ENCODE measurements at places on chromosomes 1 and 21. TPM values are rescaled to one million over a fixed set of nuclear protein-coding genes. Genes with fewer than 3 reads are reported as not detected.
A peak's percentile ranks its signal among the peaks of the same experiment; 100 is the strongest.

- no peak for DNase-seq
Measured at GRCh38 chr1:100543640-100544039, 5.7 kb downstream of the GPR88 start.

GRCh38 chr1:110554871-110555801 is 36.2 kb upstream of the KCNA10 start:
- peak; percentile 30 for DNase-seq

DNA sequence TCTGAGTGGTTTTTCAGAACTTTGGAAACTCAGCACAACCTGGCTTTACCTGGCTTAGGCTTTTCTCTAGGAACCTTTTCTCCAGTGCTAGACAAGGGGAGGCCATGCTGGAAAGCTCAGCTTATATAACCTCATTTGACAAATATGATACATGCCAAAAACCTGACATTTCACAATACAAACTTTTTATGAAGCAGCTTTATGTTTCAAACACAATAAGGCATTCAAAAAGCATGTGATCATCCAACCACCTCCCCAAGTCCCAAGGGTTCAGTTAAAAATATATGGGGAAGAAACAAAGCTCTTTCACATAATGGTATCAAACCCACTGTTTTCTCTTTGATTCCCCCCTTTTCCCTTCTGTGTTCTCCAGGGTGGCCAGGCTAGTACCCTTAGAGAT is 63.7 kb downstream of the ZC3H11B start:
- no peak for DNase-seq

DNA sequence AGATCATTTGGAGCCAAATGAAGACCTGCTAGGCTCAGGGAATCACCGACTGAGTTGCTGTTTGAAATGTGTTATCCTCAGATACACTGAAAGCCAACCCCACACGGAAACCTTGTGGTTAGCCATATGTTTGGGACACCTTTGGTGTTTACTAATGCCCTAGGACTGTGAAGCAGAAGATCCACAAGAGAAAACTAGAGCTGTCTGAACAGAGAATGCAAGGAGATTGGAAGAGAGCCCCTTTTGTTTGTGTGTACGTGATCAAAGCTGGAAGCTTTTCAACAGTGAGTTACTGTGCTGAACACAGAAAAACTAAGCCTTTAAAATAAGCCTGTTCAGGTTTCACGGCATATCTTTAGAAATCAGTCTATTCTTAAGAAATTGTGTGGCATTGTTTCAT is 908.2 kb upstream of the ADGRL2 start:
- DNase-seq, result no peak

DNA sequence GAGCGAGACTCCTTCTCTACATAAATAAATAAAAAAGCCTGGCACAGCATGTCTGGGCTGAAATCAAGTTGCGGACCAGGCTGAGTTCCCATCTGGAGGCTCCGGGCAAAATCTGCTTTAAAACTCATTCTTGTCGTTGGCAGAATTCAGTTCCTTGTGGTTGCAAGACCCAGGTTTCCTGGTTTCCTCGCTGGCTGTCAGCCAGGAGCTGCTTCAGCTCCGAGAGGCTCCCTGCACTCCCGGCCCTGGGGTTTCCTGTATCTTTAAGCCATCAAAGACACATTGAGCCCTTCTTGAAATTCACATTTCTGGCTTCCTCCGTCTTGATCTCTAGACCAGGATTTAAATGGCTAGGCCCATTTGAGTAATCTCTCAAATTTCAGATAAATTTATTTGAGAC is 20.6 kb upstream of the SCCPDH start:
- DNase-seq, result no peak

DNA sequence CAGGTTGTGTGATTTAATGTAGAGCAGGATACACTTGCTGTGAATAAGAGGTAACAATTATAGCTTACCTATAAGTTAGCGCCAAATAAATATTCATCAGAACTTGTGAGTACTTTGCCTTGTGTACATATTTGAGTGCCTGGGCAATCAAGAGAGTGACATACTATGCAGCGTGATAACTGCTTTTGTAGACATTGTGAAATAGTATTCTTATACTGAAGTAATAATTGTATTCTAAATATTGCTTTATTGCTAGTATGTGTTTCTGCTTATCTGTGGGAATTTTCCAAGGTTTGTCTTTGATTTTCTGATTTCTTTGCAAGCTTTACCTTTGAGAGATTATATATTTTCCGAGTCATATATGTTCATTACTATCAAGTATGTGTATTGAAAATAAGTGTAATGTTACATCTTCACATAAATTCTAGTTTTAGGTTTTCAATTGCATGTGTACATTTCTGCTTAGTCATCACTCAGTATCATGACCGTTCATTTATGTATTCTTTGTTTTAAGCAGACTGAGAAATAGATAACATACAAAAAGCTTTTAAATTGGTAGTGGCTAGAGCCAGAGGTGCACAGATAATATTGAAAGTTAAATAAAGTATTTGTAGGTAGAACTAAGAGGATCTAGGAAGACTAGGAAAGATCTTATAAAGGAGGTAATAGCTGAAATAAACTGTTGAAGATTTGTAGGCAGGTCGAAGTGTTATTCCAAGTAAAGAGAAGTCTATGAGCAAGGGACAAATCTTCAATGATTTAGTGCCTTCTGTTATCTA is 19.5 kb downstream of the USP25 start:
- DNase-seq, result peak; percentile 48

DNA sequence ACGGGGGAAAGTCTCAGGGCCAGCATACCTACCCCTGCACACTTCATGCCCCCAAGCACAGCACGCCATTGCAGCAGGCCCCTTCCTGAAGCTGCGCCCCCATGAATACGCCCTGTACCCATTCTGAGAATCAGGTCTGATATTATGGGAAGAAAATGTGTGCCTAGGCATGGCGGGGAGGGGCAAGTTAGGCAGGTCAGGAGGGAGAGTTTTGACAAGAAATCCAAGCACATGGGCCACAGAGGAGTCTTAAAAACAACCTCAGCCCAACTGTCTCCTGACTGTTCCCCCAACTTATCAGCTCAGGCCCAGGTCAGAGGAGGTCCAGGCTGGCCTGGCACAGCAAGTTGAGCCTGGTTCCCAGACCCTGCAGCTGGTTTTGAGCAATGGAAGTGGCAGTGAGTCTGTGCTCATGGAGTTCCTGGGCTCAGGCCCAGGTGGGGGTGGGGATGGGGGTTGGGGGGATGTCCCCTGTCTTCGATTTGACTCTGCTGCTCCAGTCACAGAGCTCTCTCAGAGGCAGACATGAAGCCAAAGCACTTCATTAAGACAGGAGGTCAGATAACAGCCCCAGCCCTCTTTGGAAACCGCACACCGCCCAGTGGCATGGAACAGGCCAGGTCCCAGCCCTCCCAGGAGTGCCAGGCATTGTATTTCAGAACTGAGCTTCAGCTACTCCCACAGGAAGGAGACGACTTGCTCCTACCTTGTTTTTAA is 20.6 kb upstream of the BCAR3 start:
- DNase-seq, result no peak

GRCh38 chr1:17215545-17215890 is 10.6 kb downstream of the PADI1 start:
- DNase-seq, result no peak

- no peak for DNase-seq
Measured at GRCh38 chr21:38202811-38203210, 54.0 kb upstream of the KCNJ15 start.

DNA sequence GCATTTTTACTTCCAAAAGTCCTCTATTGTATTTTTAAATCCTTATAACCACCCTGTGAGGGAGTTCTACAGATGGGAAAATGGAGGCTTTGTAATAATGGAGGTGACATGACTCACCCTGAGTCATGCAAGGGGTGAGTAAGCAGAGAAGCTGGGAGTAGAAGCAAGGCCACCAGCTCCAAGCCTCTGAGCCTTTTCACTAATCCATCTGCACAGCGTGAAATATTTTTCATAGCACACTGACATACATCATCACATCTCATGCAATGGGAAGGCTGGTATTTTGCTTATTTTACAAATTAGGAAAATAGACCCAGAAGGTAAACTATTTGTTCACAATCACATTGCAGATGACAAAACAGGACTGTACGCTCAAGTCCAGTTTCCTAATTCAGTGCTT is 96.9 kb downstream of the KCNH1 start:
- DNase-seq, result no peak

DNA sequence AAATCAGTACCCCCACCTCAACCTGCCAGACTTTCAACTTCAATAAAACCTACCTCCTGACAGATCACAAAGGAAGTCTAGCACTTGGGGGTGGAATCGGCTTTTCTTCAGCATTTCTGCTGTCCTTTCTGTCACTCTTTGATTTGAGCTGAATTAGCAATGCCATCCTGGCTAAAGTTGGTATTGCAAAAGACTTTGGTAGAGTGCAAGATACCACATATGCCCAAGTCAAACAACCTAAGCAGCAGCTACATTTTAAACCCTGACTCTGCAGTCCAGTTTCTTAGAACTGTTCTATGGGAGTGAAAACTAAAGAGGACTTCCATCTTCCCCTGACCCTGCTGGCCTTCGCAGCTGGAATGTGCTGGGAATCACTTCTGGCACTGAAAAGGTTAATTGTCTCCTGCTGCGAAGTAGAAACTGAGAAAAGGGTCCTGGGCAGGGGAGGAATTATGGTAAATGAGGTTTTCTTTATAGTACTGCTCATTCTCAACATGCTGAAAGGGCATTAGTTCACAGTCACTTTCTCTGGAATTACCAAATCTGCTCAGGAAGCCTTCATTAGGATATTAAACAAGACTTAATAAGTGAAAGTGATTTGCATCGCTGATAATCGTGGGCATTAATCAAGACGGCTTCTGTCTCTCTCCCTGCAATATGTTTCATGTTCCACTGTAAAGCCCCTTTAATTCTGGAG is 126.2 kb upstream of the SMYD2 start:
- DNase-seq, result no peak

- DNase-seq, result peak; percentile 47
Measured at GRCh38 chr1:13749543-13750341, 49.8 kb downstream of the PRDM2 start.

- no peak for DNase-seq
Measured at GRCh38 chr1:233721004-233721595, 107.2 kb downstream of the KCNK1 start.

DNA sequence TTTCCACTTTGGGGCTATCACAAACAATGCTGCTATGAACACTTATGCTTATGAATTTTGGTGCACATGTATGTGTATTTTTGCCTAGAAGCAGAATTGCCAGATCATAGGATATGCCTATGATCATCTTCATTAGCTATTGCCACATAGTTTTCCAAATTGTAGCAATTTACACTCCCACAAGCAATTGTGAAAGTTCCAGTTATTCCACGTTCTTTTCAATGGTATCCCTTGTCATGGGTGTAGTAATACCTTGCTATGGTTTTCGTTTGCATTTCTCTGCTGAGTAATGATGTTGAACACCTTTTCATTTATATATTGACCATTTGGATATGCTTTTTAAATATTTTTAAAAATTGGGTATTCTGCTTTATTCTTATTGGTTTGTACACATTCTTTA is 82.6 kb downstream of the MTR start:
- no peak for DNase-seq

- no peak for DNase-seq
Measured at GRCh38 chr1:158681606-158682005, 4.9 kb downstream of the SPTA1 start.

GRCh38 chr1:86067626-86068025 is 88.9 kb downstream of the COL24A1 start:
- peak; percentile 93 for DNase-seq

- DNase-seq, result no peak
Measured at GRCh38 chr1:239732770-239733169, 346.4 kb downstream of the CHRM3 start.

GRCh38 chr1:147214842-147215539 is 10.1 kb downstream of the FMO5 start:
- DNase-seq, result no peak

GRCh38 chr1:11156441-11156840 is 32.7 kb upstream of the ANGPTL7 start:
- peak; percentile 25 for DNase-seq

DNA sequence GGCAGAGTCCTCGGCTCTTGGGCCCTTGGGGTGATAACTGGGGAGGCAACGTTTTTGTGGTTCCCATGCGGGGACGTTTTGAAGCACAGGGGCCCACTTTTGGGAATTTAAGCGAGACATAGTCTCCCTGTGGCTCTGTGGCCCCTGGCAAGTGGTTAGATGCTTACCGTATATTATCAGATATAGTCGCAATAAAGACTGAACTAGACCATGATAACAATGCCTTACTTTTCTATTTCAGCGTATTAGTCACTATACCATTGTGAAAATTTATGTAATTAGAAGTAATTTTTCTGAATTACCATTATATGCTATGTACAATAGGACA is 538 bp upstream of the RCAN1 start:
- DNase-seq, result no peak

- no peak for DNase-seq
Measured at GRCh38 chr1:209486861-209487593, 96.5 kb upstream of the CAMK1G start.

DNA sequence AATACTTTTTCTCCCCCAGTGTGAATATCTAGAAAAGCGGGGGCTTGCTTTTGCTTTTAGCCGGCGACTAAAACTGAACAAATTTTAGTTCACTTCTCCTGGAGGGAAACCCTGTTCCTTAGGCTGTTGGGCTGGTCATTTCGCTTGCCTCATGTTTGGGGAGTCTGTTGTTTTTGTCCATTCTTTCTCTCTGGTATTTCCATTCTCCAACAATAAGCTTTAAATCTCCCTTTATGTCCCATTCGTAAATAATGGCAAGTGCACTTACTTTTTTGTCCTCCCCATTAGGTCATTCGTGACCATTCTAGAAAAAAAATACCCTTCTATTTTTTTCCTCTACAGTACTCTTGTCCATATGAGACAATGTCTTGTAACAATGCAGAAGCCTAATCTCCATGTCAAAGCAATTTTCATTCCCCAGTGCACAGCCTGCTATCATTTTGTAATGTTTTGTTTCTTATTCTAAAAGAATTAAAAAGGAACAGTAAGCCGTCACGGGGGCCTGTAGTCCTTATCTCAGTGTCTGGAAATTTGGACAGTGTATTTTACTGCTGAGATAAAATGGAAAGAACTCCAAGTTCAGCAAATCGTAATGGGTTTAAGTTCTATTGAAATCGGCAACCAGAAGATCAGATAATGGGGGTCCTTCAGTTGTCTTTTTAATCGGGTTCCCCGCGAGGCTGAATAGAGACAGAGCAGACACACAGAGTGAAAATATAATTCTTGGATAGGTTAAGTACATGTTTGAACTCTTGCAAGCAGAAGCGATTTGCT is 21.8 kb downstream of the PROX1 start:
- no peak for DNase-seq

- DNase-seq, result no peak
Measured at GRCh38 chr1:101081496-101082488, 56.2 kb upstream of the DPH5 start.

GRCh38 chr1:159598196-159598595 is 10.6 kb downstream of the APCS start:
- peak; percentile 72 for DNase-seq

Gene TMEM82
- not detected for polyA plus RNA-seq

Gene NBPF20
- 2.6 TPM for polyA plus RNA-seq

Gene NID1
- 87.8 TPM for polyA plus RNA-seq

Gene SH2D1B
- not detected for polyA plus RNA-seq

Gene EBNA1BP2
- polyA plus RNA-seq, result 47.8 TPM

Gene EPRS1
- polyA plus RNA-seq, result 22.9 TPM

Gene CFHR5
- polyA plus RNA-seq, result not detected

Gene LRRC71
- 0.35 TPM for polyA plus RNA-seq

Gene KLHDC9
- 2.6 TPM for polyA plus RNA-seq

Gene SPATA46
- not detected for polyA plus RNA-seq

Gene SPRR1A
- polyA plus RNA-seq, result not detected

Gene S100A12
- not detected for polyA plus RNA-seq

Gene IFI44
- polyA plus RNA-seq, result 12.3 TPM

Gene PGLYRP3
- not detected for polyA plus RNA-seq

Gene RRAGC
- polyA plus RNA-seq, result 20.9 TPM

Measured in endothelial cell of umbilical vein (primary cell).